Stimulated activated CD4-positive, alpha-beta T cell treated with anti-CD3 and anti-CD28 coated beads, Interleukin-15, amount 100 ng/mL, for 1 hour (primary cell): ENCODE measurements at places on chromosomes 12 and 14.

DNA sequence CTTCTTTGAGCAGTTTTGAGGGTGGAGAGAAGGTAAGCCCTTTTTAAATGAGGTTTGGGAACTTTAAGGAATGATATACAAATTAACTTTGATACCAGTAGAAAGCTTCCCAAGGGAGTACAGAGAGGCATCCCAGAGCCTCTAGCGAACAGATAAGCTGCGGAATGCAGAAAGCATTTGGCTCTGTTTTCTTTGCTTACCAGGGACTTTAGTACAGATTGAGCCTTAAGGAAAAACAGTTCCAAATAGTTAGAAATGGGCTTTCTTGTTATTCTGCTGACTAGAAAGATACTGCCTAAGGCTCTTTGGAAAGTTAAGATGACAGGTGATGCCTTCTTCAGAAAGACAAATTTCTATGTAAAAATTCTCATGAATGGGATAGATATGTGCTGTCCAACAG is 261.7 kb upstream of the FOXN3 start:
- DNase-seq, result no peak

DNA sequence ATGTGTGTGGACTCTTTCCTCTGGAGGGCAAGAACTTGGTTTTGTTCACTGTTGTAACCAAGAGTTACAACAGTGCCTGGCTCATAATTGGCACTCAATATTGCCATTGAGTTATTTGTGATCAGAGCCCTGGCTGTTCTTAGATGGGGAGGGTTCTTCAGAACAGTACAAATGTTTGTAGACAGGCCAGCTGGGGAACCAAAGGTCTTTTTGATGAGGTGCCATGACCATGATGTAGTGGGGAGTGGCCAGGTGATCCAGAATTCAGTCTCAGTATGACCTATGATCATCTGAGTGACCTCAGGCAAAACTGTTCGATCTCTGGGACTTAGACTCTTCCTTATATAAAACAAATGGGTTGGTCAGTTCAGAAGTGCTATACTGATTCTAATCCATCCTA is 3.3 kb upstream of the PRKAB1 start:
- no peak for DNase-seq

DNA sequence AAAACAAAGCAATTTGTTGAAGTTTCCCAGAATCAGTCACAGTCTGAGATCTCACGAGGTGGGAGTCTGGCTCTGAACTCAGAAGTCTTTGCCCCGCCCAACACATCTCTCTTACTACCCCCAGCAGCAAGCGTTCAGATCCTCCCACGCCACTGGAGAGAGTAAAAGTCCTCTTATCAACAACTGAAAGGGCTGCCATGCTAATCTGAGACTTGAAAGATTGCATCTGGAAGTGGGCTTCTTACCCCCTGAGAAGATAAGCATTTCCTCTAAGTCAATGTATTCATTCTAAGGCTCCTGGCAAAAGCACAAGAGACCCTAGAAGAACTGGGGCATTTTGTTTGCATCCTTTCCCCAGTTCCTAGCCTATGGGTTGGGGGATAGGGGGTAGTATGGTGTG is 34.1 kb upstream of the STON2 start:
- DNase-seq, result no peak

DNA sequence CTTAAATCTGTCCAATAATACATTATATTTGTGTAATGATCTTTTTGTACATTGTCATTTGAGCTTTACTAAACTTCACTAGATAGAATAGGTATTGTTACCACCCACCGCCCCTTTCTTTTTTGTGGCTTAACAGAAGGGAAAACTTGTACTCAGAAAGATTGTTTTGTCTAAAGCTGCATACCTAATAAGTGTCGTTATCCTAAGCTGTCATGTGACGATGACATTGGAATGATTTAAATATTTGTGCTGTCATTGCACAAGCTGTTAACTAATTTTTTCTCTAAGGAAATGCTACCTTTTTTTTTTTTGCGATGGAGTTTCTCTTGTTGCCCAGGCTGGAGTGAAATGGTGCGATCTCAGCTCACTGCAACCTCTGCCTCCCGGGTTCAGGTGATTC is 3.6 kb downstream of the DIP2B start:
- no peak for DNase-seq

DNA sequence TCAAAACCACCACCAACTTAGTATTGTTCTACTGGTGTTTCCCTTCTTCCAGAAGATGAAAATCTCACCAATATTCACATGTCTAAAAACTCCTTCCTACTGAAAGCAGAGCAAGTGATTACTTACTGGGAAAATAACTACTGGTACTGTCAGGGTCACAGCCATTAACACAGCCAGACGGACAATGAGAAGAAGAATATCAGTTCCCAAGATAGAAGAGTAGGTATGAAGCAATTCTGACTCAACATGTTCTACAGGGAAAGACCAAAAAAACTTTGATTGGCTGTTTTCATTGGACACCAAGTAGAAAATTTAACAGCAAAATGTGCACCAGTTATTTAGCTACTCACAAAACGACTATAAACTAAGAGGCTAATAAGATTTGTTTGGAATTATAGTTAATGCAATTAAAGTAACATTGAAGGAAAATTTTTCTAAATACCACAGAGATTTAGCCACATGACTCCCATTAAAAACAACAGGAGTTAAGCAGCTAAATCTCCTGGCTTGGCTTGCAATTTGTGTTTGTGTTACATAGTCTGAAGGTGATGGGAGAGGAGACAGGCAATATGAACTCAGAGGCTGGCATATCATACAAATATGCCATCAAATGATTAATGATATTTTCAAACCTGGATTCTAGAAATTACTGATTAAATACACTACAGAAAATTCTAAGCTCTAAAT is 9.5 kb downstream of the SLC38A2 start:
- no peak for DNase-seq

- DNase-seq, result no peak
Measured at GRCh38 chr14:89509891-89510290, 92.9 kb upstream of the FOXN3 start.

DNA sequence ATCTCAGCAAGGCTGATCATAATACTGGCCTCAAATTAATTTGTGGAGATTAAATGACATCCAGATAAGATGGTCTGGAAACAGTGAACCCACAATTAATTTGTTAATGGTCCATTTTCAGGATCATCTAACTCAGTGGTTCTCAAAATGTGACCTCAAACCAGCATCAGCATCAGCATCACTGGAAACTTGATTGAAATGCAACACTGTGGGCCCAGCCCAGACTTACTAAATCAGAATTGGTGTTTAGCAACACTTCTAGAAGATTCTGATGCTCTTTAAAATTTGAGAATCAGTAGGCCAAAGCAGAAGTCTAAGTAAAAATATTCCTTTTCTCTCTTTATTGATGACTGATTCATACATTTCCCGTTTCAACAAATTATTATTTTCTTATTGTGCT is 10.7 kb upstream of the KRT82 start:
- no peak for DNase-seq

DNA sequence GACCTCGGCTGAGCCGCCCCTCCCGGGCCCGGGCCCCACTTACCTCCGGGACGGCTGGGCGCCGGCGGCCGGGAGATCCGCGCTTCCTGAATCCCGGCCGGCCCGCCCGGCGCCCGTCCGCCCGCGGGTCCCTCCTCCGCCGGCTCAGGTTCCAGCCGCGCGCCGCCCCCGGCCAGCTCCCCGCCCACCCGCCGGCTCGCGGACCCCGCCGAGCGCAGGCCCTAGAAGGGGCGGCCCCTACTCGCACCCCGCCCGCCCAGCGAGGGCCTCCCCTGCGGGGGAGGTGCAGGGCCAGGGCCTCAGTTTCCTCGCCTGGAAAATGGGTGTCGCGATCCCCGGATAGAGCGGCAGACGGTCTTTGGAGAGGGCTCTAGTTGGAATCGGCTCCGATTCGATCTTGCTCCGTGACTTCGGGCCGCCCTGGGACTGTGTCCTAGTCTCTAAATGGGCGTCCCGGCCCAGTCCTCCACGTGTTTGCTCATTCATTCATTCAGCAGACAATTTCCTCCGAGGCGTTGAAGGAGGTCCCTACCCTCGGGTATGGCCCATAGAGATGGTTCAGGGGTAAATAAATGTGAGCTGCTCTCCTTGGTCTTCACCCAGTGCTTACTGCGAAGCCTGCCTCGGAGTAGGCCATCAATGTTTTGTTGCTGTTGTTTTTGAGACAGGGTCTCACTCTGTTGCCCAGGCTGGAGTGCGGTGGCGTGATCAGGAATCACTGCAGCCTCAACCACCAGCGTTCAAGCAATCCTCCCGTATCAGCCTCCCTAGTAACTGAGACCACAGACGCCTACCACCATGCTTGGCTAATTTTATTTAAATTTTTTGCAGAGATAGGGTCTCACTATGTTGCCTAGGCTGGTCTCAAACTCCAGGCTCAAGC is at the start of gene TRPV4:
TSS of gene TRPV4 (minus strand) at position 92 of the 883 bp plus-strand sequence. CDS start 18,602 bp downstream, outside the sequence.
- no peak for DNase-seq

DNA sequence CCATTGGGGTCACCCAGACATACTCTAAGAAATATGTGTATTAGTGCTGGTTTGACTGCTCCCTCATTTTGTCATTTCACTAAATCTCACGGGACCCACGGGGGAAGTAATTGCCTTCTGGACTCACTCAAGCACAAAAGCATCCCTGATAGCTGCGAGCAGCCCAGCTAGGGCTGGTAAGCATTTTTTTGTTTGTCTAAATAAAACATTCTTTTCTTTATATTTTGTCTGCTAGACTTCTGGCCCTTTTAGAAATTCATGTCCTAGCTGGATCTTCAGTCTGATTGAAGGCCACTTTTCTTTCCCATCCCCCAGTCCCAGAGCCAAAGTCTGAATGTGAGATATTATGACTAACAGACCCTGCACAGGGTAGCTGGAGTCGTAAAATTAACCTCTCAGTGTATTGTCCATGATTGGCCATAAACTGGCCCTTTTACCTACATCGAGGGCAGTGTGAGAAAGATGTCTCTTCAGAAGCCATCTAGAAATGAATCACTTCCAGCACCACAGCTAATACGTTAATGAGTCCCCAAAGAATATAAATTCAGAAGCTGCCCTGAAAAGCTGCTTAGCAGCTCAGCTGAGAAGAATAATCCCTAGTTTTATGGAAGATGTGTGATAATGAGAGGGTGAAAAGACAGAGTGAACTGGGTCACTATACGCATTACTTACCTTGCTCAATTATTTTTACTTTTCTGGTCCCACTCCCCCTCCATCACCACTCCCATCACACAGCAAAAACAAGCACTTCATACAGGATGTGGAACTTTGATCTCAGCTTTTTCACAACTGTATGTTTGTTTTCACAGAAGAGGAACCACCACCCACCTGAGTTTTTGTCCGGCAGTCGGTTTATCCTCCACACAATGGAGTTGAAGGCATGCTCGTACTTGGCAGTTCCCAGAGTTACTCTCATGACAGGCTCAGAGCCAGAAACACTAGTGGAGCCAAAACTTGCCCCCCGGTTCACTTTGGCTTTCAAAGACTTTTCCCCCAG is 55.6 kb upstream of the GTF2A1 start:
- no peak for DNase-seq

- DNase-seq, result peak; percentile 56
Measured at GRCh38 chr14:106694638-106695393, 1168.4 kb downstream of the TMEM121 start.

DNA sequence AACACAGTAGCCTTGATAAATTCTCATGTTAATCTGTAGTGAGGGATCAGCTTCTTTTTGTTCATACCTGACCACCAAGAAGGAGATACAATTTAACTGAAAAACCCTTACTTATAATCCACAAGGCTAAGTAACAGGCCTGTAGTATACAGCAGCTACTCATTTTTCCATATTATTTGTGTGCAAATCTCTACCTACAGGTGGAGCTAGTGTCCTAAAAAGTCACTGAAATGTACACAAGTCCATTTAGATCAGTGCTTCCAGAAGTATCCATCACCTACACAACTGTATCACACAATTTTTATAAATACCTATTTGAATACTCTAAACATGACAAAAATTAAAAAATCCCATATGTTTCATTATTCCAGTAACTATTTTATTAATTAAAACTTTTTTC is 173.2 kb downstream of the SLC35F4 start:
- DNase-seq, result no peak

GRCh38 chr12:94010307-94010706 is 138.1 kb upstream of the PLXNC1 start:
- DNase-seq, result no peak

DNA sequence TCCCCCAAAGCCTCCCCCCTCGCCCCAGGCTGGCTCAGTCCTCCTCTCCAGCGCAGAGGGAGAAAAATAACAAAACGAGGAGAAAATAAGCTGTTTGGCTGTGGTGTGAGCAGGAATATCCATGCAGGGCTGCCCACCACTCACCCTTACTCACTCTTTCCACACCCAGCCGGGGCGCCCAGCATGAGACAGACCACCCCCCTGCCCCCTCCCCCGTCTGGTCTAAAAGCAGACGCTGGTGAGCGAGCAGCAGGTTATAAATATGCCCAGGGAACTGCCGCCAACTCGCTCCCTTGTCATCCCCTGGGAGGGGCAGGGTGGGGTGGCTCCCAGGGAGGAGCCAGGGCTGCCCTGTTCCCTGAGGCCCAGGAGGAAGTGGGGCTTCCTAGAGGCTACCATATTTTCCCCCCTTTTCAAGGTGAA is 7.4 kb downstream of the WNT1 start:
- DNase-seq, result no peak

DNA sequence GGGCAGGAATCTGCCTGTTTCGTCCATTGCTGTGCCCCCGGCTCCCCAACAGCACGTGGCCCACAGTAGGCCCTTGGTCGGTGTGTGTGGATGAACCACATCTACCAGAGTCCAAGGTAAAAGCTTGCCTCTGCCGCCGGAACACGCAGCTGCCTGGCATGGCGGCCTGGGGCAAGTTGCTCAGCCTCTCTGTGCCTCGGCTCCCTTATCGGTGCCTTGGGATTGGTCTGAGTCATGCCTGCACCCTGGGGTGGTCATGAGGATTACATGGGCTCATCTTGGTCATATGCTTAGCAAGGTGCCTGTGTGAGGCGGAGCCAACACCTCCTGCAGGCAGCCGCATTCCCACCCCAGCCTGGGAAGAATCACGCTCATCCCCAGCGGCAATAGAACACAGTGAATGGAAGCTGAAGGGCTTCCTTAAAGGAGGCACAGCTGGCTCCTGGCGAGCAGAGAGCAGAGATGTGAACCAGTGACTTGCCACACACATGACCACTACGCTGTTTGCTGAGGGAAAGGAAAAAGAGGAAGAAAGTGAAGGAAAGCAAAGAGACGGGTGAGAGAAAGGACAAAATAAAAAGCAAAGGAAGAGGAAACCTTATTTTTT is 5.5 kb upstream of the SCARB1 start:
- no peak for DNase-seq

DNA sequence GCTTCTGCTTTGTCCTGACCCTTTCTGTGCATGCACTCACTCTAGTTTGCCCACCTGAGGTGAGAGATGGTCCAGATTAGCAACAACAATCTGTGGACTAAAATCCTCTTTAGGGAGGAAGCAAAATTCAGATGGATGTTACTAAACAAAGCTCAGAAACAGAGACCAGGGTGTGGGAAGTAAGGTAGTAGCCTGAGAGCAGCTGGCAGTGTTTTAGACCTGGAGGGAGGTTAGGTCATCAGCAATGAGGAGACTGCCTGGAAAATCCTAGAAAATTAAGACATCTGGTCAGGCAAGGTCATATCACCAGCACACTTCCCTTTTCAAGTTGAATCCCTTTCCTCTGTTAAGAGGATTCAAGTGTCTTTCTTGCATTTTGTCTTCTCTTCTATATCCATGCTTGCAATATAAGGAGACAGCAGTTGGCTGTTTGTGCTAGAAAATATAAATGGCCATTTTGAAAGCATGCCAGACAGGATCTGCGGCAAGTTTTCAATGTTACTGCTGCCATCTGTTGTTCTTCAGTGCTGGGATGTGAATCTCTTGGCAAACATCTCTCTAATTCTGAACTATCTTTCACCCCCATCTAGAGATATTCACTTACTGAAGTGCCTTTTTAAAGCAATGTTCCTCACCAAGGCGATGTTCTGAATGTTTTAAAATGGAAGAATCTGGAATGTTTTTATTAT is 266.4 kb downstream of the NAV3 start:
- DNase-seq, result no peak
